ENCODE measurements at places on chromosomes 3 and 15.

DNA sequence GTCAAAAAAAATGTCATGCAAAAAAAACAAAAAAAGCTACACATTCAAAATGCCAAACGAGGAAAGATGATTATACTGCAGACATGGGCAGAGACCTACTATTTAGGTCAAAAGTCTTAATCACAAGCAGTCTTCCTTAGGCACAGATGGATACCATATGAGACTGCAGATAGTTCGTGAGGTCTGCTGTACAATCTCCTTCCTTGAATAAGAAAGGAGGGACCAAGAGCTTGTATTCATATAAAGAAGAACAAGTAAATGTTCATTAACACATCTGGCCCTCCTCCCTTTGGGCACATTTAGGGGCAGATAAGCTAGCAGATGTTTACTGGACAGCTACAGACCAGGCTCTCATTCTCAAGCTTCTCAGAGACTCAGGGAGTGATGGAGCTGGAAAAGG lies 45.3 kb downstream of the ANXA2 start:
- no peak for DNase-seq

GRCh38 chr15:54064365-54064764 lies 86.1 kb downstream of the UNC13C start:
- no peak for DNase-seq

DNA sequence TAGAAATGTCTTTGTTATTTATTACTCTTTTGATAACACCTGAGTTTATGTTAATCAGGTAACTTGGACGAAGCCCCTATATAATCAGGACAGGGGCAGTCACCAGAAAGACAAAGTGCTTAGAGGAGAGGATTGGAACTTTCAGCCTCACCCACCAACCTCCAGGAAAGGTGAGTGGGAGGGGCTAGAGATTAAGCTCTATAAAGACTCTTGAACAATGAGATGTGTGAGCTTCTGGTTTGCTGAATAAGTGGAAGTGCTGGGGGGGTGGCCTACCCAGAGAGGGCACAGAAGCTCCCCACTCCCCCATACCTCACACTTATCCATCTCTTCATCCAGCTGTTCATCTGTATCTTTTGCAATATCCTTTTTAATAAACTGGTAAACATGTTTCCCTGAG lies 73.9 kb downstream of the TTBK2 start:
- no peak for DNase-seq

- no peak for DNase-seq
These were observed 661 bp upstream of the PARP14 start for GRCh38 chr3:122679882-122680474.

DNA sequence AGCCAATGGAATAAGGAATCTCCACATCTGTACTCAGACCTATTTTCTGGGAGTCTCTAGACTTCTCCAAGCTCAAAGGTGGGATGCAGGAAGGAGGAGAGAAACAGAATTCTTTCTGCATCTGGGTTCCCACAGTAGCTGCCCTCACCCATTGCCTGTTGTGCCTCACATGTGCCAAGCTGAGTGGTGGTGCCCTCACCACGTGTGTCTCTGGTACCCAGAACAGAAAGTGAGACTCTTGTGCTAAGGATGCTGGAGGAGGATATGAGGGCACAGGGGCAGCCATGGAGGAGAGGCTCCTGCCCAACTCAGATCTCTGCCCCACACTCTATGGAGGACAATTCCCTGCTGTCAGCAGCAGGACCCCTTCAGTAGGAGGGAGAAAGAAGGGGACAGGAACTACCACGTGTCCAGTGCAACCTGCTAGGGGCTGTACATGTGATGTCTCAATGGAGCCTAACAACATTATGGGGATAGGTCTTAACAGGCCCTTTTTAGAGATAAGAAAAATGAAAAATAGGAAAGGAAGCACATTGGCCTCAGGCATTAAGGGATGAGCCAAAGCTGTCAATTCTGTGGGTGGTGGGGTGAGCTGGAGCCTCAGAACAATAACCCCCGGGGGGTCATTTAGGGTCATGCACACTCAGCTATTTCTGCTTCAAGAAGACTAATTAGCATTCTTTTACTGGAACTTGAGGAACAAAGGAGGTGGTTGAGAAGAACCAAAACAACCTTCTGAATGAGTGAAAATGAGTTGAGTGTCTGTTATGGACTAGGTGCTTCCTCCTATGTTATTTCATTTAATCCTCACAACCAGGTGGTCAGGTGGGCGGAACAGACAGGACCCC lies 16.3 kb upstream of the NOX5 start:
- DNase-seq, result no peak

- no peak for DNase-seq
These were observed 248.0 kb upstream of the LYSMD4 start for GRCh38 chr15:99981191-99981647.

DNA sequence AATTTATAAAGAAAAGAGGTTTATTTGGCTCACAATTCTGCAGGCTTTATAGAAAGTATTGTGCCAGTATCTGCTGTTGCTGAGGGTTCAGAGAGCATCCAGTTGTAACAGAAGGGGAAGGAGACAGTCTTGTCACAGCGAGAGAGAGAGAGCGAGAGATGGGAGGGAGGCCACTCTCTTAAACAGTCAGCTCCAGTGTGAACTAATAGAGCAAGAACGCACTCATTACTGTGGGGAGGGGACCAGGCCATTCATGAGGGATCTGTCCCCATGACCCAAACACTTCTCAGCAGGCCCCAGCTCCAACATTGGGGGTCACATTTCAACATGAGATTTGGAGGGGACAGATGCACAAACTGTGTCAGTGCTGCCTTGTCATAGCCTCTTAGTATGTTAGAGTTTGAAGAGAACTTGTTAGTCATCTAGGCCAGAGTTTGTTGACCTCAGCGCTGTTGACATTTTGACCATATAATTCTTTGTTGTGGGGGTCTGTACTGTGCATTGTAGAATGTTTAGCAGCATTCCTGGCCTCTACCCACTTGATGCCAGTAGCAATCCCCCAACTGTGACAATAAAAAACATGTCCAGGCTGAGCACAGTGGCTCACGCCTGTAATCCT lies 15.3 kb downstream of the STARD9 start:
- DNase-seq, result no peak

- DNase-seq, result no peak
These were observed 14.4 kb upstream of the CMTM8 start for GRCh38 chr3:32224016-32224516.

- no peak for DNase-seq
These were observed 85.5 kb downstream of the CD200R1L start for GRCh38 chr3:112761062-112761638.

- no peak for DNase-seq
These were observed 10.8 kb downstream of the ZDHHC3 start for GRCh38 chr3:44965165-44965564.

DNA sequence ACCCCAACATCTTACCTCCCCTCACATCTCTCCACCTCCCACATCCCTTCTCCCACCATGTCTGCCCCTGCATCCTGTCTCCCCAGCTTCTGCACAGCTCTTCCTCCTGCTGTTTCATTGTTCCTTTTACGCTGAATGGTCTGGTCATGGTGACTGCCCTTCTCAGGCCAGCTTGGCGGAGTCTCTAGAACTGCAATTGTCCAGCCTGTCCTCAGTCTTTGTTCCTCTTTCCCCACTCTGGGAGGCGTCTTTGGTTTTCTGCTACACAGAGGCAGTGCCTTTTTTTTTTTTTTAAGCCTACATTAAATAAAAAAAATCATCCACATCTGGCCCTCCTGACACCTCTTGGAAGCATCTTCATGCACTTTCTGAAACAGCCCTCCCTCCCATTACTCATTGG lies 49.1 kb upstream of the SEC22A start:
- DNase-seq, result no peak

DNA sequence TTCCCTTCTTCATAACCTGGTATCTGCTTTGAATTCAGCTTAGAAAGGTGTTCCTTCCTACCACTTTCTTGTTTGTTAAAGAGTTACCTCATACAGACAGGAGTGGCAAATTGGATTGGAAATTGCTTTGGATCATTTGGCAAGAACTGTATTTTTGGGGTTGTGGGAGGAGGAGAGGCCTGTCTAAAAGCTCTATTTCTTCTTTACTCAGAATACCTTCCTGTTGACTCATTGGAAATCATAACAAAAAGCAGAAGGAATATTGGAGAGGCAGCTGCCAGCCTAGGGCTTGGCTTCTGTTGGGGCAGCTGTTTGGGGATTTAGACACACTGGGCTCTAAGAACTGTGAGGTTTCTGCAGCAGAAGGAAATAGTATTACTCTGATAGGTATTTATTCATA lies 14.2 kb downstream of the IQGAP1 start:
- no peak for DNase-seq

DNA sequence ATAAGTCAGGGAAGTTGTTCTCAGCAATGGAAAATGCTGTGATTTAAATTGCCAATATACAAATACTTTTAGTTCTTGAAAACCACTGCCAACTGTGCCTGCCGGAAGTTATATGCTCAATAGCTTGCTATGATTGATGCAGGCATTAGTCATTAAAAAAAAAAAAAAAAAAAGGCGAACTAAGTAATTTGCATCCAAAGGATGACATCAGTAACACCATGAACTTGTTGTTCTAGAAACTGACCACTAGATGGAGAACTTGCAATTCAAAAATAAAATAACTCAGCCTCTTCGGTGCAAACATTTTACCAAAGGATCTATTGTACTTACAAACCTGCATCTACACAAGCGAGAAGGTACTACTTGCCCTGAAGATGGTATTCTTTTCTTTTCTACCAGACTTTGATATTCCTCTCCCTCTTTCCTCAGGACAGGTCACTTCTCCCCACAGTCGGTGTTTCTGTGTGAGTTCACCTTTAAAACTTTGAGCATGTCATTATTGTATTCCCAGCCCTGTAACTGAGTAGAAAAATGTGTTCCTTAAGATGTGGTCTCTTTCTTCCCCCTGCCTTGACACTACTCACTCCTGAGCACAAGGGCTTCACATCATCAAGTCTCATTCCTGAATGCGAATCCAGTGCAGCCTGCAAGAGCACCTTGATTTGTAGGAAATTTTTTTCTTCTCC lies 115.0 kb upstream of the VEPH1 start:
- peak; percentile 52 for DNase-seq

- DNase-seq, result peak; percentile 55
These were observed 74.8 kb downstream of the IL20RB start for GRCh38 chr3:137032465-137033120.

DNA sequence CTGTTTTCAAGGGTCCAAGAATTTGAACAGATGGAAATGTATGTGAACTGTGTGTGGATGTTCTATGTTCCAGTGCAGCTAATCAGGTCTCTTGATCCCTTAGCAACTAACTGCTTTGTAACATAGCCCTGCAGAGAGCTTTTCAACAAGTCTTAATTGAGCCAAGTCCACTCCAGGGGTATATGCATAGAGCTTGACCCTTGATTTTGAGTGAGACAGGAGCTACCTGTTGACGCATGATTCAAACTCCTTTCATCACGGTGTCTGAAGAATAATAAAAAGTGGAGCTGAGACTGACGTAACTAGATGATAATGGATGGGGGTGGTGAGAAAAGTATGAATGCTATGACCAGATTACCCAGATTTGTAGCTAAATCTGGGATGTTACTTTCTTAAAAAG lies 93.3 kb upstream of the CCDC54 start:
- no peak for DNase-seq

- DNase-seq, result no peak
These were observed 126.7 kb downstream of the ARNT2 start for GRCh38 chr15:80530737-80531365.

- no peak for DNase-seq
These were observed 48.4 kb downstream of the MLH1 start for GRCh38 chr3:37041546-37042195.

GRCh38 chr15:27328186-27328585 lies 357.2 kb downstream of the GABRG3 start:
- DNase-seq, result no peak

- no peak for DNase-seq
These were observed 139.9 kb downstream of the ROBO2 start for GRCh38 chr3:77179762-77180161.

- no peak for DNase-seq
These were observed 10.7 kb downstream of the GCNT3 start for GRCh38 chr15:59622289-59622688.

DNA sequence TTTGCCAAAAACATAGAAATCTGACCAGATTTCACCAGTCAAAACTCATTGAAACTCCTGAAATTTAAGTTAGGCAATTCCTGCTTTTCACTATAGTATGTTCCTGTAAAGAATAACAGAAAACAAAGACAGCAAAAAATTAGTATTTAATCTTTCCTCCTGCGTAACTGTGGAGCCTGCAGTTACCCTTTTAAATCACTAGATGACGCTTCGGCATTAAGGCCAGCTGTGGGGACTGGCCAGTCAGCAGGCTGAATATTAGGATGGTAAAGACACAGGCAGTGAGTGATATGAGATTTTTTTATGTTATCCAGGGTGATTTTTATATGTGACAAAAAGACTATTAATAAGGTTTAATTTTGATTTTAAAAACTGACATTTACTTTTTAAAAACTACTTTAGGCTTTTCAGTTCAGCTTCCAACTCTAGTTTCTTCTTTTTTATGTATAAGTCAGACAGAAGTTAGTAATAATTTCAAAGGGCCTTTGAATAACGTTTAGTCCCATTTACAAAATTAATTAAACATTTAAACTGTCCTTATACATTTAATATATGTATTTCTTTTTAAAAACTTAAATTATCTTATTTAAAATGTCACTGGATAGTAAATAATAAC lies 165.1 kb downstream of the PPM1L start:
- no peak for DNase-seq

DNA sequence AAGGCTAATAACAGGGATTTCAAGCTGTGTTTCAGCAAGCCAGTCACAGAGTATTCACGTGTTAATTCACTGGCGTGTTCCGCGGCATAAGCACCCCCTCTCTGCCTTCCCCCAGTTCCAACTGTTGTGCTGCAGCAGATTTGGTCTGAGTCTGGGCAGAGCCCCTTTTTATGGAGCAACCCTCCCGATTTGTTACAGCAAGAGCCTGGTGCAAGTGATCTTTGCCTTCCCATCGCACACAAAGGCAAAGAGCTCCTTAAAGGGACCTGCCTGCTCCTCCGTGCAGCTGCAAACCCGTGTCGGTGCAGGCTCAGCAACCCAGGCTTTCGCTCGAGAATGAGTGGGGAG lies 170.5 kb downstream of the KCNAB1 start:
- no peak for DNase-seq

DNA sequence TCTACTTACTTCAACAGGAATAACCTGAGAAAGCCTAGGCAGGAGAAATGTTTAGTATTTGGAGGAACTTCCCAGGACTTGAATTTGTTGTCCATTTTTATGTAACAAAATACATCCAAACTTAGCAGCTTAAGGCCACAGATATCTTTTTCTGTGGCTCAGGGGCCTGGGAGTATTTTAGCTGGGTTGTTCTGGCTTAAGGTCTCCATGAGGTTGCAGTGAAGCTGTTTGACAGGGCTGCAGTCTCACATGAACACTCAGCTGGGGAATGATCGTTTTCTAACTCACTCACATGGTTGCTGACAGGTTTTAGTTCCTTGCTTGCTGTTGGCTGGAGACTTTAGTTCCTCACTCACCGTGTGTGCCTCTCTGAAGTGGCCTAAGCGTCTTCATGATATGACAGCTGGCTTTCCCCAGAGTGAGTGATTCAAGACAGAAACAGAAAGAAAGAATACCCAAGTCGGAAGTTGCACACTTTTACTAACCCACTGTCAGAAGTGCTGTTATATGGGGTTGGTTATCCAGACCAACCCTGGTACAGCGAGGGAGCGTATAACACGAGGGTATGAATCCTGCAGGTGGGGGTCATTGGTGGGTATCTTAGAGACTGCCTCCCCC lies 229.7 kb upstream of the TBL1XR1 start:
- no peak for DNase-seq
